ENCODE measurements at places on chromosomes 7 and 10. TPM values are rescaled to one million over a fixed set of nuclear protein-coding genes. Genes with fewer than 3 reads are reported as not detected.

Gene C10orf53
- total RNA-seq, result not detected

Gene GDI2
- 615 TPM for total RNA-seq

Gene SLC29A3
- 2.2 TPM for total RNA-seq

Gene IFIT3
- 90.2 TPM for total RNA-seq

Gene LLCFC1
- total RNA-seq, result not detected

Gene HPS1
- 43.2 TPM for total RNA-seq

Gene KLLN
- 0.86 TPM for total RNA-seq

Gene OPN1SW
- not detected for total RNA-seq

Gene GARS1
- total RNA-seq, result 523 TPM

Gene ACBD7
- total RNA-seq, result 1.3 TPM

Gene HOXA3
- total RNA-seq, result 11.7 TPM

Gene MUC12
- total RNA-seq, result not detected

Gene BMPER
- 5.8 TPM for total RNA-seq

Gene FBXL13
- total RNA-seq, result 1.3 TPM

Gene ANLN
- 119 TPM for total RNA-seq

Gene CFTR
- 0.43 TPM for total RNA-seq

Gene SLC18A2
- total RNA-seq, result under 0.01 TPM

Gene PRSS58
- not detected for total RNA-seq

Gene SLC25A40
- total RNA-seq, result 8.4 TPM

Gene GHRHR
- total RNA-seq, result not detected

Gene TMEM236
- under 0.01 TPM for total RNA-seq

Gene ITGB8
- total RNA-seq, result 13.0 TPM

Gene SLC39A12
- not detected for total RNA-seq

Gene EBF3
- total RNA-seq, result 6.0 TPM

Gene GPNMB
- 60.9 TPM for total RNA-seq

Gene ZNF804B
- total RNA-seq, result under 0.01 TPM

Gene KNDC1
- 5.6 TPM for total RNA-seq

Gene CCDC146
- 1.7 TPM for total RNA-seq

Gene TEX47
- total RNA-seq, result not detected

Gene C10orf105
- not detected for total RNA-seq

Gene PLEKHA8
- 17.7 TPM for total RNA-seq

Gene SPDYE11
- total RNA-seq, result not detected

Gene C10orf90
- total RNA-seq, result not detected

Gene PNPLA8
- 34.1 TPM for total RNA-seq

Gene ABCA13
- total RNA-seq, result under 0.01 TPM

Gene OGDHL
- total RNA-seq, result 0.32 TPM

Gene RPEL1
- total RNA-seq, result 0.43 TPM

Gene AKR1C1
- 6.0 TPM for total RNA-seq

Gene PPP1R3A
- not detected for total RNA-seq

All from fibroblast of villous mesenchyme (primary cell).